ENCODE measurements at places on chromosomes 5 and 9.

DNA sequence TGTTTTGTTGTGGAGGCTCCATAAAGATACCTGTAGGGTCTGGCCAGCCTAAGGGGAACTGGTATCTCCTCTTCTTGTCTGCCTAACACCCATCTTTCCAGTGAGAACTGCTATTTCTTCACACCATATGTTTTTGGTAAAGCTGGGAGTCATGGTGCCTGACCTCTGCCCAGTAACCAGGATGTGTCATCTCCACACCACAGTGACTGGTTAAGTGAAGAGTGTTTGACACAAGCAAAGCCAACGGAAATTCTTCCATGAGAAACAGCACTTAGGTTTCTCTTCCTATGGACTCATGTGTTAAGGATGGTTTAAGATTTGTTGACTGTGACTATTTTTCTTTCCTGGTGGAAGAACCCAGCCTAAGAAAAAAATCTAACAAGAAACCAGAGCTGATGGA lies 111.5 kb downstream of the HTR4 start:
- no peak for DNase-seq

- no peak for DNase-seq
These were observed 153.5 kb upstream of the STK32A start for GRCh38 chr5:147081311-147081764.

DNA sequence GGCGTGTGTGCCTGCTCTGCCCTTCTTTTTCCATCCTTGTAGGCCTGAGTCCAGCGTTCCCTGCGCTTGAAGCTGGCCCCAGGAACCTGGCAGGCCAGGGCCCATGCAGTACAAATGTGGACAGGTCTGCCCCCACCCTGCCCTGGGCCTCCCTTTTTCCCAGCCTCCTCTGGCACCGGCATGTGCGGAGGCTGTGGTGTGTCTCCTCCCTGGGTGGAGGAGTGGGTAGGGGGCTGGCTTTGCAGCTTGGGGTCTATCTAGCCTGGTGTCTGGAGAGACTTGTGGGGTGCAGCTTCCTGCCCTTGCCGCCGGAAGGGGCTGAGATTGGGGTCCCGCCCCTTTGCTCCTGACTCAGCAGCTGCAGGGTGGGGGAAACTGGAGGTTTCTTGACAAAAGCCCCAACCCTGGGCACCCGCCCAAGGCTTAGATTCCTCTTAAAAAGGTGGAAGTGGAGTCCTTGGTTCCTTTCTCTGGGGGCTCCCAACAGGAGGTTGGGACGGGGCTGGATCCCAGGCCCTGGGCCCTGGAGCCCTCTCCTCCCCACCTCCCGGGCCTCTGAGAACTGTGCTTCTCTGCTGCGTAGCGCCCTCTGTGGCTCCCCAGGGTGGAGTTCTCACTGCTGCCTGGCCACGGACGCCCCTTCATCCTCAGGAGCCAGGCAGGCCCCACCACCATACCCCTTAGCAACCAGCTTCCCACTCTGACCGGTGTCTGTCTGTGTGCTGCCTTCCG lies 18.0 kb downstream of the RXRA start:
- no peak for DNase-seq

- no peak for DNase-seq
These were observed 106.2 kb upstream of the SLC24A2 start for GRCh38 chr9:19895006-19895405.

- no peak for DNase-seq
These were observed 219.1 kb upstream of the NFIL3 start for GRCh38 chr9:91642771-91643170.

DNA sequence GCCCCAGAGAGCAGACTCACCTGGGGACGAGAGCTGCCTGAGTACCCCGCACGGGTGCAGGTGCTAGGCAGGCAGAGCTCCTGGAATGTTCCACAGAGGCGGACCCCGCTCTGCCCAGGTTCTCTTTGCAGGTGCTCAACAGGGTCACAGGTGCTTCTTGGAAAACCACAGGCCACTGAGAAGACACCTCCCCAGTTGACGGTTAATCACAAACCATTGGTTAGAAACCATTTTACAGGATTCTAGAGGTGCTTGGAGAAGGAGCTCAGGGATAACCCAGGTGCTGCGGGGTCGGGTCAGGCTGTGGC lies 17.3 kb upstream of the SLC6A19 start:
- no peak for DNase-seq

- no peak for DNase-seq
These were observed 4.6 kb upstream of the DNAJC18 start for GRCh38 chr5:139443831-139444453.

GRCh38 chr5:40826489-40827187 lies 8.4 kb downstream of the RPL37 start:
- DNase-seq = no peak

GRCh38 chr5:14173377-14174229 lies 30.5 kb downstream of the TRIO start:
- DNase-seq = no peak

GRCh38 chr9:3497401-3497800 lies 28.4 kb downstream of the RFX3 start:
- DNase-seq = no peak

GRCh38 chr5:76143884-76144283 lies 60.7 kb downstream of the SV2C start:
- DNase-seq = no peak

DNA sequence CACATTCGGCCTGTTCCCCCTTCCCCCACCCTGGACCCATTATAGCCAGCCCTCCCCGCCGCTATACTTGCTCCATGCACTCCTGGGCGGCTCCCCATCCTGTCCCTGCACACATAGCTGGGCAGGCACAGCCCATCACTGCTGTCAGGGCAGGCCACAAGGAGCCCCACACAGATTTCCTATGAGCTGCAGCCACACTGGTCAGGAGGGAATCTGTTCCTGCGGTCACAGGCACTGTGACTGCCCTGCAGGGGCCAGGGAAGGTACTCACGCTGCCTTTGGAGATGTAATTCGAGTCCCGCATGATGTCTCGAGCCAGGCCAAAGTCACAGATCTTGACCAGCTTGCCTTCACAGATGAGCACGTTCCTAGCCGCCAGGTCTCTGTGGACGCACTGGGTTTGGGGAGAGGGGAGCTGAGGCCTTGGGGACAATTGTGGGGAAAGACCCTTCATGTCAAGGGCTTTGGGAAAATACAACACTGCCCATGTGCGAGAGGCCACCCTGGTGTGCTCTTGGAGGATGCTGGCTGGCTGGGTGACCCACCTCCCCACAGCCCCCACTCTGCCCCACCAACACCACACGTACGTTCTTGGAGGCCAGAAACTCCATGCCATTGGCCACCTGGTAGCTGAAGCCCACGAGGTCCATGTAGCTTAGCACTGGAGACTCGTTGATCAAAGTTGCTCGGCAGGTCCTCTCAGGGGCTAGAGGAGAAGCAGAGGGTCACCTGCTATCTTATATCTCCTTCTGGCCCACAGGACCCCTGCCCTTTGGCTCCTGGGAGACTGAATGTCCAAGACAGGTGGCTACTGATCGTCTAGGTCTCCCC lies 34.5 kb upstream of the CSF1R start:
- no peak for DNase-seq

DNA sequence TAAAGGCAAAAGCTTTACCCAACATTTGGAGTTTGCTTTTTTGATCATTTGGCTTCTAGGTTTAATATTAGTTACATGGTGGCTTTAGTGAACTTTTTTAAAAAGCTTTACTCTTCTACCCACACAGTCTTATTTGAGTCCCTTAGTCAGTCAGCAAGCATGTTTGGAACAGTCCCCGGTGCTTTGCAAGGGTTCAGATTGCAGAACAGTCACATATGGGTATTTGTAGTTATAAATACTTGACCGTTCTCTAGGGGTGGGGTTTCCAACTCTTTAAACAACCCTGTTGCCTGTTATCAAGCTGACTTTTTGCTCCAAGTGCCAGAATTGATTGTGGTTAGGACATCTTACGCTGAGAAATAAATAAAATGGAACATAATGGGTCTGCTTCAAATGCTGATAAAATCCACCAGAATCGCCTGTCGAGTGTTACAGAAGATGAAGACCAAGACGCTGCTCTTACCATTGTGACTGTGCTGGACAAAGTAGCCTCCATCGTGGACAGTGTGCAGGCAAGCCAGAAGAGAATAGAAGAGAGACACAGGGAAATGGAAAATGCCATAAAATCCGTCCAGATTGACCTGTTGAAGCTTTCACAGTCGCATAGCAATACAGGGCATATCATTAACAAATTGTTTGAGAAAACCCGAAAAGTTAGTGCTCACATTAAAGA lies at the start of gene CAVIN4:
Gene CAVIN4, plus strand, starts transcription at position 304 of the 673 bp plus-strand sequence. Its CDS starts 65 bp downstream, at position 369.
- DNase-seq = no peak

- DNase-seq = no peak
These were observed 20.3 kb upstream of the TENT4A start for GRCh38 chr5:6692906-6693305.

DNA sequence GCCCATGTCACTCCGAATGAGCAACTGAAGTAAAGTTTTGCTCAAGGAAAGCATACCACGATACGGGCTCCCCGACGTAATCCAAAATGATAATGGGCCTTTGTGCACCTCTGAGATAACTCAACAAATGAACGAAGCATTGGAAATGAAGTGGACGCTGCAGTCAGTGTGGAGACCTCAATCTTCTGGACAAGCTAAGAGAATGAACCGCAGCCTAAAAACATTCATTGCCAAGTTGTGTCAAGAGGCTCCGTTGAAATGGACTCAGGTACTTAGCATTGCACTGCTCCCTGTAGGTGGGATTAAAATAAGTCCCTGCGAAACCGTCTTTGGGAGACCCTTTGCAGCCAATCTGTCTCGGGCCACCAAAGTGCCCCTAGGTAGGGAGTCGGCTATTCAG lies 3.9 kb upstream of the LCN9 start:
- no peak for DNase-seq

DNA sequence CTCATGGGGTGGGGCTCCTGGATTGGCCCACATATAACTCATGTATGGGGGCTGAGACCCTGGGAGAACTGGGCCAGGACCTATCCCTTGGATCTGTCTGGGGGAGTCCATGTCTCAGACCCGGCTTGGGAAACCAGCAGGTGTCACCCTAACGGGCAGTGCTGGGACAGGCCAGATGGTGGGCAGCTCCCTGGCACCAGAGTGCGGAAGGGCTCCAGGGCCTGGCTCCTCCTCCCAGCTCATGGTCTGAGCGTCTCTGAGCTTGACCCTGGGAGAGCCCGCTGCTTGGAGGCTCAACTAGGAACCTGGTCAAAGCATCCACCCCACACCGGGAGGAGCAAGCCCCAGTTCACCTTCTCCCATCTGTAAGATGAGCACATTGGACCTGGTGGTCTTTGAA lies 15.5 kb upstream of the NCS1 start:
- DNase-seq = no peak

DNA sequence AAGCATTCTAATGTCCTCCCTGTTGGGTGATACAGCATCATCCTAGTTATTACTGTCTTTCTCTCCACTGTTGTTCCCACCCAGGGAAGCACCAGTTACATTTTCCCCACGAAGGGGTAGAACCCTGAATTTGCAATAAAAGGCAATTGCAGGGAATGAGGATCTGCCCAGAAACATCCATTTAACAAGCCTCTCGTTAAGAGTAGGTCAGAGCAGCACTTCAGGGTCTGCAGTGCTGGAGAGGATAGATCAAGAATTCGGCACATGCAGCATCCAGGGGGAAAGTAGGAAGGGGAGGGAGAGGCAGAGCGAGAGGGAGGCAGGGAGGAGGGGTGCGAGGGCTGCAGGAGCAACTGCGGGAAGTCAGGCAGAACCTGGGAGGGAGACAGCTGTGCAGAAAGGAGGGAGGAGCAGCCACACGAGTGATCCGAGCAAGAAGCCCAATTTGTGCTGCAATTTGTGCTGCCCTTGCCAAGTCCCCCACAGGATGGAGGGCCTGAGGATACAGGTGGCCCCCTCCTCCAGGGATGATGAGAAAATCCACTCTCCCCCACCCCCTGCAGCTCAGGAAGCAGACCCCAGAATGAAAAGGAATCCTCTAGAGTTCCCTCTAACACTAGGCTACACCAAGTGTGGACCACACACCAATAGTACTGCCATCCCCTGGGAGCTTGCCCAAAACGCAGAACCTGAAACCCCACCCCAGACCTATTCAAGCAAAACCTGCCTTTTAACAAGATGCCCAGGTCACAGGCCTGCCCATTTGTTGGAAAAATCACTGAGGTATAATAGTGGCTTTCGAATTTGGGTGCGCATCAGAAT lies 62.2 kb downstream of the EPB41L4B start:
- peak; percentile 38 for DNase-seq

DNA sequence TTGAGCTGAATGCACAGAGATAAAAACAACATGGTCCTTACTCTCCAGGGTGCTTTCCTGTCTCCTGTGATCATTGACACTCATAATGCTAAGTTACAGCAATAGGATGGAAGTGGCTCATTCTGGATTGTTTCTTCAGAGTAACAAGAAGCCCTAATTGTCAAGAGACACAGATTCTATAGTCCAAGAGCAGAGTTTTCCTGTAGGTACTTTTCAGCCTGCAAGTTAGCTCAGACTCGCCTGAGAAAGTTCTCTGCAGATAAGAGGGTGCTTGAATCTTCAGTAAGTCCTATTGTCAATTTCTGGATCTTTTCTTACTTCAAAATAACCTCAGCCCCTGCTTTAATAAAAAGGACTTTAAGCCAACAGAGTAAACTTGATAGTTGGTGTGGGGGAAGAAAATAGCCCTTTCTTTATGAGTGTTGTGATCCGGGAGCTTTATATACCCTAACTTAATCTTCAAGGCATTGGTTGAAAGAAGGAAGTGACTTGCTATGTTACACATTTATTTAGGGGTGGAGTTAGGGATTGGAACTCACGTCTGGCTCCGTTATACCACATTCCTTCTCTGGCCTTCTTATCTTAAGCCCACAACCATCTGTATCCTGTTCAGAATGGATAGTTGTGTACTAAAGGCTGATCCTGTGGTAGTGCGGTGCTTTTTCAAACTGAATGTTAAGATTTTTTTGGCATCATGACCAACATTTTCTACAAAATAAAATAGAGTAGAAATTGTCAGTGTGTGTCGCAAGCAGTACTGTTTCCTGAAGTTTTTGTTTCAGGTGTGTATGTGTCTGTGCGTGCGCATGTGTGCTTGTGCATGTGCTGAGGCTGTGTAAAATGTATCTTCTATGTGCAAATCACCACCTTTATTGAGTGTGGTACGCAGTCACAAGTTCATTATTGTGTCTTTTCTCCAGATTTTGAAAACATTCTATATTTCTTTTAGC lies 173.9 kb downstream of the WDR70 start:
- no peak for DNase-seq
